Naive thymus-derived CD8-positive, alpha-beta T cell (primary cell): ENCODE measurements at places on chromosomes 6 and 20. TPM values are rescaled to one million over a fixed set of nuclear protein-coding genes. Genes with fewer than 3 reads are reported as not detected.

- DNase-seq: no peak
These were observed 126.5 kb downstream of the SLC24A3 start for GRCh38 chr20:19338960-19339359.

DNA sequence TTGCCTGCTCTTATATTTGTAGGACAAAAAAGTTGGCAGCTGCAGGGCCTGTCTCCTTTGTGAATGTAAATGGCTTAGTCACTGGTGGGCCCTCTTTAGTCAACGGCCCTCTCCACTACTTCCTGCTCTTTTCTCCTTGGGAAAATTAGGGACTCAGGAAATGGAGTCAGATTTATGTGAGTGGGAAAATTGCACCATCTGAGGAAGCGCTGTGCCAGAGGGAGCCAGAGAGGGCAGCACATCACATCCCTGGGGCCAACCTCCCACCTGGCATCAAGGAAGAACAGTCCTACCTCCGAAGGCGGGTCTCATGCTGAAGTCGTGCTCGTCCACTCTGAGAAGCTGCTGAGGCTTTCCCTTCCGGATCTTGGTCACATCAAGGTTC lies 15.6 kb downstream of the GABRR2 start:
- no peak for DNase-seq

DNA sequence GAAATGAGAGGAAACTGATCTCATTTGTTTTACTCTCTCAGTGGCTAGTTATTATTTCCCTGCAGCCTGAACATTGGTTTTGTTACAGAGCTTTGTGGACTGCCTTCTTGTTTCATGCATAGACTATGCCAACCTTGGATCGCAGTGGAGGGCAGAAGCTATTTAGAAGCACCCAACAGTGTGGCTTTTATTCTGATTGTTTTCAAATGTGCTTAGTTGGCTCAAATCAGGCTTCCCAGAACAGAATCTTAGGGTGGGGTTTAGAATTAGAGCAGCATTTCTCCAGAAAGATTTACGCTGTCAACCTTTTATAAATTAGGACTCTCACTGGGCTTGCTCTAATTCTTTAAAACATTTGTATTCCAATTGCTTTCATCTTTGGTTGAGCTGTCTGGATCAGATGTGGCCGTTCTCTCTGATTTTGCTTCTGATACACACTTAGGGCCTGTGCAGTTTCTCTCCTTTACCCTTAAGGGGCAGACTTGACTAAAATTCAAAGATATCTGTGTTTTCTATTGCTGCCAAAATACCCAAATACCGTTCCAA lies 210.3 kb downstream of the BCKDHB start:
- DNase-seq: no peak

- no peak for DNase-seq
These were observed 74.2 kb downstream of the CD83 start for GRCh38 chr6:14191761-14192160.

MCHR2 gene
- not detected for total RNA-seq
